Stimulated activated CD8-positive, alpha-beta memory T cell treated with anti-CD3 and anti-CD28 coated beads, Interleukin-2, amount 100 ng/mL, for 1 hour (primary cell): ENCODE measurements at places on chromosomes 3 and 15.

- DNase-seq = no peak
Observed at GRCh38 chr3:197730200-197730599, 6.5 kb downstream of the RUBCN start.

DNA sequence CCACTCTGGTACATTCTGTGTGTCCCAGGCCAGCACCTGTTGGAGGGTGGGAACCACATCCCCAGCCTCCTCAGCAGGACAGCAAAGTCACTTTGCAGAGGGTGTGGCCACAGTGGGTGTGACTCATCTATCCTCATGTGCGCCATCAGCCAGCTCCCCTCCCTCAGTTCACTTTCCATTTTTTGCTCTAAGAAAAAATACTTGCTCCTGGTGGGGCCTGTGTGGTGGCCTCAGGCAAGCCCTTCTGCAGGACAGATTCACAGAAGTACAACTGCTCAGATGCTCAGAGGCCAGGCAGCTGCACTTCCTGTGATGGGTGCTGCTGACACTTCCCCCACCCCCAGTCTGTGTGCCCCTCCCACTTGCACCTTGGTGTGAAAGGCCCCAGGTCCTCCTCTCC is 78.3 kb upstream of the ALDH1L1 start:
- DNase-seq = no peak

DNA sequence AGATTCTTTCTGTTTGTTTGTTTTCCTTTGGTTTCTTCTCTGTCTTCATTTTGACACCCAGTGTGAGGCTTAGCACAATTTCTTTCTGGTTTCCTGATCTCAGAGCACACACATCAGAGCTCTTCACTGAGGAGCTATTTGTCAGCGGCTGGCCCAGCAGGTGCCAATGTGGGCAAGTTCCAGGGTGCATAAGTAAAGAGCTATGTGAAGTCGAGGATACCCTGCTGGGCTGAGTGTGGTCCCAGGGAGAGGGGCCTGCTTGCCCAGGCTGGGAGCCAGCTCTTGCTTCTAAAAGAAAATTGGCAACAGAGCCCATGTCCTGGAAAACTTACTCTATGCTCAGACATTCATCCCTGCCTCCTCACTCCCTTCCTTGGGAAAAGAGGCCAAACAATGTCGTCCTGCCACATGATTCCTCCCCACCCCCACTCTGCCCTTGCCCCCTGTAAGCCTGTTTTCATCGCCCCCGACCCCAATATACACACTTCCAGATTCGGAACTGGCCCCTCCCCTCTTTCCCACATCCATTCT is 101.2 kb downstream of the ST8SIA2 start:
- DNase-seq = no peak

- DNase-seq = no peak
Observed at GRCh38 chr15:27623560-27624305, 475.4 kb downstream of the OCA2 start.

DNA sequence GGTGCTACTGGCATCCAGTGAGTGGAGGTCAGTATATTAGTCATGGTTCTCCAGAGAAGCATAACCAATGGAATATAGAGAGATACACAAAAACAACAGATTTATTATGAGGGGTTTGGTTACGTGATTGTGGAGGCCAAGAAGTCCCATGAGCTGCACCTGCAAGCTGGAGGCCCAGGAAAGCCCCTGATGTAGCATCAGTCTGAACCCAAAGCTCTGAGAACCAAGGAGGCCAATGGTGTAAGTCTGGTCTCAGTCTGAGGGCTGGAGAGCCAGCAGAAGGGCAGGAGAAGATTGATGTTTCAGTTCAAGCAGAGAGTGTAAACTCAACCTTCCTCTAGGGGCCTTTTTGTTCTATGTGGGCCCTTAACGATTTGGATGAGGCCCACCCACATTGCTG is 144.1 kb downstream of the KLF13 start:
- DNase-seq = no peak
